ENCODE measurements at places on chromosomes 5 and 9. TPM values are rescaled to one million over a fixed set of nuclear protein-coding genes. Genes with fewer than 3 reads are reported as not detected.

SLC6A18 gene
- not detected for total RNA-seq

WNT8A gene
- total RNA-seq: 0.97 TPM

PCDHGA8 gene
- 0.68 TPM for total RNA-seq

GPR151 gene
- total RNA-seq: 4.9 TPM

TARS1 gene
- 171 TPM for total RNA-seq

LHX3 gene
- 0.18 TPM for total RNA-seq

PGM5 gene
- 2.4 TPM for total RNA-seq

HOMER1 gene
- total RNA-seq: 27.5 TPM

FGF1 gene
- 0.31 TPM for total RNA-seq

COMMD10 gene
- 32.2 TPM for total RNA-seq

NUTM2G gene
- 1.3 TPM for total RNA-seq

STXBP1 gene
- 30.6 TPM for total RNA-seq

CATSPER3 gene
- total RNA-seq: 1.3 TPM

- no peak for ATAC-seq
Observed at GRCh38 chr5:154325566-154325965, 120.2 kb upstream of the SAP30L start.

- ATAC-seq: peak; percentile 88
Observed at GRCh38 chr9:115146581-115147021, 28.6 kb upstream of the TNC start.

GRCh38 chr9:133532937-133533668 lies 1.4 kb upstream of the ADAMTSL2 start:
- ATAC-seq: peak; percentile 30

GRCh38 chr9:129397335-129397734 lies 219.3 kb upstream of the IER5L start:
- ATAC-seq: no peak

- no peak for ATAC-seq
Observed at GRCh38 chr5:58491216-58491892, at the start of gene GAPT. Gene GAPT, plus strand, starts transcription at chr5:58491435. Its CDS starts 3,102 bp downstream, at chr5:58494537.

DNA sequence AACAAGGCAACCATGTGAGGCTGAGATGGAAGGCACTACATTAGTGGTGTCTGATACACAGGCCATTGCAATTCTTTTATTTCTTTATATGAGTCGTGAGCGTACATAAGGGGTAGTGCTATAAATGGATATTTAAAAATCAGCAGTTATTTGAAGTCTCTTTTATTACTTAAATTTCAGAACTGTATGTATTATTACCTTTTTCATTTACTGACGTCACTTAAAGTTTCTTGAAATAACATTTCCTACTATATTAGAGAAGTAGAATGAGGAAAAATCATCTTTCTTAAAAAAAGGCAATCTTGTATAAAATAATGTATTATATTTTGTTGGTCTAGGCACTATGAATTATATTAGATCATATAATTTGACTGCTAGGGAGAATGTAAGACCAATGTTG lies 280.9 kb upstream of the CYLC2 start:
- no peak for ATAC-seq

DNA sequence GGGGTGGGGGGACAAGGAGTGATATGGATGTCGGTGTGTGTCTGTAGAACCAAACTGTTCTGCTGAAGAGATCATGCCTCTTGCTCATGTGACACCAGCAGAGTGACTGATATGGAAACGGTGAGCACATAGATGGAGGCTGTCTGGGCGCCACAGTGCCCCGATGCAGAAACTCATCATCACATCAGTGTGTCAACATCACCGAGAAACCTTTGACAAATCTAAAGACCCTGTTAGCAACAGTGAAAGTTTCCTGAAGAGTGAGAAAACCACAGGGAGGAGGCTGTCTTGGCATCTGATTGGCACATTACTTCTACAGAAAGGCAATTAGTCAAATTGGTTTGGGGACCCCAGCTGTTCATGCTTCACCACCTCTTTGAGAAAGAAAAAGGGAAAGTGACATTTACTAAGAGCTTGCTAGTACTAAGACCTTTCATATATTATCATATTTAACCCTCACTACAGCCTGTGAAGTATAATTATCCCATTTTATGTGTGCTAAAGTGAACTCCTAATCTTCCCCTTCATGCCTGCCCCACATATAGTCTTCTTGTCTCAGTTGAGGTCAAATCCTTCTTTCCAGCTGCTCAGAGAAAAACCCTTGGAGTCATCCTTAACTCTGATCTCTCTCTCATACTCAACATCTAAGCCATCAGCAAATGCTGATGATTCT lies 25.6 kb downstream of the CSF2 start:
- no peak for ATAC-seq

GRCh38 chr5:40437452-40437861 lies 242.3 kb upstream of the PTGER4 start:
- ATAC-seq: no peak

GRCh38 chr5:137666461-137666850 lies 69.4 kb downstream of the KLHL3 start:
- ATAC-seq: no peak

- ATAC-seq: no peak
Observed at GRCh38 chr5:74019923-74020322, 393.9 kb downstream of the ARHGEF28 start.

DNA sequence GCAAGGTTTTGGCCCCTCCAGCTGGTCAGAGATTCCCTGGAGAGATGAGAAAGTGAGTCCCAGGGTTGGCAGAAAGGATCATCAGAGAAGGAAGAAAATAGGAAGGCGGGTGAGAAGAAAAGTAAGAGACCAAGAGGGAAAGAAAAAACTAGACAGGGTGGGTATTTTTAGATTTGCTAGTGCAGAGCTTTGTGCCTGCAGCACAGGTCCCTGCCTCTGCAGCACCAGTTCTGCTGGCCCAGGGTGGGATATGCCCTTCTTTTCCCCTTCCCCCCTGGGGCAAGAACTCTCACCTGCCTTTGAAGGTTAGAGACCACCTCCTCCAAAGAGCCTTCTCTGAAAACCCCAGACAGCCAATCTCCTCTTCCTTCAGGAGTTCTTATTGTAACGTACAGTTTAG lies 90.3 kb upstream of the EGFLAM start:
- ATAC-seq: no peak

- peak; percentile 74 for ATAC-seq
Observed at GRCh38 chr9:98101868-98102273, 17.2 kb downstream of the TRIM14 start.

GRCh38 chr9:69115621-69116020 lies 58.5 kb upstream of the TJP2 start:
- ATAC-seq: no peak

- no peak for ATAC-seq
Observed at GRCh38 chr9:86836797-86837196, 110.5 kb downstream of the GAS1 start.

DNA sequence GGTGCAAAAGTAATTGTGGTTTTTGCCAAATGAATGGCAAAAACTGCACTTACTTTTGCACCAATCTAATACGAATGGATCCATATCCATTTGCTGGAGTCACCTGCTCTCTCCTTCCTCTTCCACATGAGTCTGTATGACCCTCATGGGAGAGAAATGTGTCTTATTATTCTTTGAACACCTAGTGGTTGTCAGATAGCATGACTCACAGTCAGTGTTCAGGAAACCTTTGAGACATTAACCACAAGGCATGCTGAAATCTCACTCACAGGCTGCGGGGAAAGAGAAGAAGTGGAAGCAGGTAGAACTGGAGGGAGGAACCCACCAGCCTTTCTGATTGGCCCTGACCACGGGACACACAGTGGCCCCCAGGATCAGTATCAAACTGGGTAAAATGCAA lies 222.8 kb upstream of the KLF4 start:
- peak; percentile 71 for ATAC-seq

GRCh38 chr5:152288917-152289595 lies 116.0 kb downstream of the NMUR2 start:
- ATAC-seq: no peak

DNA sequence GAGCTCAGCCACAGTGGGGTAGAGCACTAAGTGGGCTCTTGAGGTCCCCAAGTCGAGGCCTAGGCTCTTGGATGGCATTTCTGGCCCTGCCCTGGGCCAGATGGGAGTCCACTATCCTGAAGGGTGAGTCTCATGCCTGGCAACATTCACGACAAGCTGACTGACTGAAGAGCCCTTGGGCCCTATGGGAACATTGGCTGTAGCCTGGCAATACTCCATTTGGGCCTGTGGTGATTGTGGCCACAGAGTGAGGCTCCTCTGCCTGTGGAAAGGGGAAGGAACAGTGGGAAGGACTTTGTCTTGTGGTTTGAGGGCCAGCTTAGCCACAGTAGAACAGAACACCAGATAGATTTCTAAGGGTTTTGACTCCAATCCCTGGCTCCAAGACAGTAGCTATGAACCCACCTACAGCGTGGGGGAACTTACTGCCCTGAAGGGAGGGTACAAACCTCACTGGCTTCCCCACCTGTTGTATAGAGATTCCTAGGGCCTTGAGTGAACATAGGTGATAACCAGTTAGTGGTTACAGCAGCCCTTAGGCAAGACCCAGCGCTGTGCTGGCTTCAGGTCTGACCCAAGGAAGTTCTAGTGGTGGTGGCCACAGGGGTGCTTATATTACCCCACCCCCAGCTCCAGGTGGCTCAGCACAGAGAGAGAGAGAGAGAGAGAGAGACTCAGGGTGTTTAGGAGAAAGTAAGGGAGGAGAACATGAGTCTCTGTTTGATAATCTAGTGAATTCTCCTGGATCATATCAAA lies 72.4 kb downstream of the KIAA0825 start:
- ATAC-seq: no peak

DNA sequence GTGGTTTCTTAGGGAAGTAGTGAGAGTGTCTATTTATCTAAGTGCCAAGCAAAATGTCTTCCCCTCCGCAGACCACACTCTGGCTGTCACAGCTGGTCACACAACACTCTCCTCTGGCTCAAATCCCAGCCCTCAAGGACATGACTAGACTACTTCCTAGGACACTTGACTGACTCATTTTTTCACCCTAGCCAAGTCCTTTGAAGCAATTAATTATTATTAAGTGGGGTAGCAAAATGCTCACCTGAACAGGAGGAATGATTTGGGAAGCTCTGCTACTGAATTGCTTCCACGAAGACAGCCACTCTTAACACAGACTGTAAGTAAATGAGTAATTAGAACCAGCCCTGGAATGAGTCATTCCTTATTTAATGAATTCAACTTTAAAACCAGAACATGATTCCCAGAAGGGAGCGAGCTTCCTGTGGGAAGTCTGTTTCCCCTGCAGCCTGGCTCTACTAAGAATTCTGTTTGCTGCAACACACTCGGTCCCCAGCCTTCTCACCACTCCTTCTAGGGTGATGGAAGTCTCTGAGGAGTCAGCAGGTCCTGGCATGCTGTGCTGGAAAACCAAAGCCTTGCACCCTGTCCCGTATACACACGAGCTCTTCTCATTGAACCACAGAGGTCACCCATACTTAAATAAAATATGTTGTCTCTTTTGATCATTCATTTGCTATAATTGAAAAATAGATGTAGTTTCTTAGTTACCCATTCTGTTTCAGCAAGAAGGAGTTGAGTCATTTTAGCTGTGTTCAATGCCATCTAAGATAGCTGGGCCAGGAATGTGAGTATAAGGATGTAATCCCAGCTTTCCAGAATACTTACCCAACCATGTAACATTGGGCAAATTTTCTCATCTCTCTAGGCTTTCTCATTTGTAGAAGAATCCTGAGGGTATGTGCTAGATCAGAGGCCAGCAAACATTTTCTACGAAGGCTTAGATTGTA lies 218.6 kb upstream of the RASEF start:
- ATAC-seq: peak; percentile 56

DNA sequence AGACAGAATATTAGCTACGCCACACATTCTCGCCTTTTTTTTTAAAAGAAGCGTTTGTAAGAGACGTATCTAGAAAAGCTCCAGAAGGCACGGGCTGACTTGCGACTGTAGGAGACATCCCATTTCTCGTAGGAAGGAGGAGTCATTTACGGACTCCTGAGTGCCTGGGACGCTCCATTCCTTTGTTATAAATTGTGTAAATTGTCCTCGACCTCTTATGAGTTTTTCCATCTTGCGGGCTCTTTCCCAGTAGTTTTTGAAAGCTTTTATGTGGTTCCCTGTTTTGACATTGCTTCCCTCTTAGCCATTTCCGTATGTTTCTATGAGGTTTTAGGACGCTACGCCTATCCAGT lies 1.0 kb downstream of the RABL6 start:
- peak; percentile 29 for ATAC-seq

DNA sequence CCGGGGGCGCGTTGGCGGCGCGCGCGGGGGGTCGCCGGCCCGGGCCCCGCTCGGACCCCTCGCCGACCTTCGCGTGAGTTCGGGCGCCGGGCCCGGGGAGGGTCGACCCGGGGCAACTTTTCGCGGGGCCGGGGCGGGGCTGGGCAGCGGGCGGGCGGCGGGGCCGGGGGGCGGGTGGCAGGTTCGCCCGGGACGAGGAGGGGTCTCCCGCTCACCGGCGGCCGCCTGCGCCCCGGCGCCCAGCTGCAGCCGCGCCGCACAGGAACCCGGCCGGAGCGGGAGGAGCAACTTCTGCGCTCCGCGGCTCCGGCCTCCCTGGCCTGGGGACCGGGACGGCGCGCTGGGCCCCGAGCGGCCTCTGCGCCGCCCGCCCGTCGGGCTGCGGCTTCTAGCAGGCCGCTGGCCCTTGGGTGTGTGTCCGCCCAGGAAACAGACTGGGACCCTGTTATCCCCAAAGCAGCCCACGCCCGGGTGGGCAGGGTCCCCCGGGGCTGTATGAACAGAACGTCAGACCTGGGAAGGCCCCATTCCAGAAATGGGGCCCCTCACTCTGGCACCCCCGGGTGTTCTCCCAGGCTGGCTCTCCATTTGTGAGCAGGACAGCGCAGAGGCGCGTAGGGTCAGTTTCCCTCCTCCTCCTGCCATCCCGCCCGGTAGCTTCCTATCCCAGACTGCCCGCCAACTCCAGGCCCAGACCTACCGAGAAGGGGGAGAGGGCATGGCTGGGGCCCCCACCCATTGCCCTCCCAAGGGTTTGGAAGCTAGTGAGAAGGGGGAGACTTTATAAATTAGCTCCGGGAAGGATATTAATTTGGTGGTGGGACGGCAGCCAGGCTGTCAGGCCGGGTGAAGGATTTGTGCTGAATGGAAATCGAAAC lies 708 bp downstream of the RXRA start:
- peak; percentile 7 for ATAC-seq

- ATAC-seq: peak; percentile 80
Observed at GRCh38 chr9:111038331-111039230, at the start of gene LPAR1. Gene LPAR1, minus strand, starts transcription at chr9:111038470. Its CDS starts 66,353 bp downstream, at chr9:110972117.

DNA sequence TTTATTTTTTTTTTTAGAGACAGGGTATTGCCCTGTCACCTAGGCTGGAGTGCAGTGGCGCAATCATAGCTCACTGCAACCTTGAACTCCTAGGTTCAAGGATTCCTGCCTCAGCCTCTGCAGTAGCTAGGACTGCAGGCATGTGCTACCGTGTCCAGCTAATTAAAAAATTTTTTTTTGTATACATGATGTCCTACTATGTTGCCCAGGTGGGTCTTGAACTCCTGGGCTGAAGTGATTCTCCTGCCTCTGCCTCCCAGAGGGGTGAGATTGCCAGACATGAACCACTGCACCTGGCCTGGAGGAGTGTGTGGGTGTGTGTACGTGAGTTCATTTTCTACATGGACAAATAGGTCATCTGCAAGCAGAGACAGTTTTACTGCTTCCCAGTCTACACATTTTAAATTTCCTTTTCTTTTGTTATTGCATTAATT lies 33.8 kb downstream of the JMY start:
- ATAC-seq: peak; percentile 47
